ENCODE measurements at places on chromosomes 5 and 9.

- no peak for DNase-seq
Observed at GRCh38 chr9:35767458-35767857, 13.4 kb upstream of the MSMP start.

DNA sequence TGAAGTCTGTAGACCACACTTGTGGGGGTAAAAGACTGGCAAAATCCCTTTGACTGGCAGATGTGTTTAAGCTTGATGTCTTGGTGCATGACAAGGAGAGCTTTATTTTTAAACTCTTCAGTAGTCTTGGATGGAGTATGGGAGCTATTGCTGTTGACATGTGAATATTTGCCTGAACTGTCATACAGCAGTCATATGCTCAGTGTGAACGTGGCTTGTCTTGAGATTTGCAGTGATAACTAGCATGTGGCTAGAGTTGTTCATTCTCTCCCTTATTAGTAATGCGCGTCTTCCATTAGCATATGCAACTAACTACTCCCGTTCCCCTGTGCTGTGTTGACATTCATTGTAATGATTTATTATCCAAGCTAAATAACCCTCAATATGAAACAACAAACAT lies 523.6 kb upstream of the WWC1 start:
- DNase-seq, result no peak

DNA sequence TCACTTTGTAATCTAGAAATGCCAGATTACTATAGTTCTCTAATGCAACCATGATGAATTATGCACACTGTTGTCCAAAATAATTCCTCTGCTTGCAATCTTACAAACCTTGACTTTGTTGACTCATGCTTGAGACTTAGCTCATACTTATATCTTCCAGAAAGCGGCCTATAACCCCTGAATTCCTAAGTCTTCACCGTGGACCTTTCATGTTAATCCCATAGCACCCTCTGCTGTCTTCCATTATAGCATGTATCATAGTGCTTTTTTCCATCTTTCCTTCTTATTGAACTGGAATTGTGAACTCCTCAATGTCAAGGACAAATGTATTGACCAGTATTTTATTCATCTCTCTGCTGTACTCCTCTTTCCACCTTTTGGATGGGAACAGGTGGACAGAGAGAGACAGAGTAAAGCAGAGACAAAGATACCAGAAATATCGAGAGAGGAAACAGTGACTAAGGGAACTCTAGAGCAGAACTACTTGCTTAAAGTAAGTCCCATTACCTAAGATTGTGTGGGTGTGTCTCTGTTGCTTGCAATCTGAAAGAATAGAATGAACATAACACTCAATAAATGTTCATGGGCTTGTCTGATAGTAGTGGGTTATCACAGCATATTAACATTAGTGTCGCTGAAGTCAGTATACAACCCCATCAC lies 110.0 kb downstream of the LURAP1L start:
- DNase-seq, result peak; percentile 84

GRCh38 chr5:154520861-154521453 lies 42.9 kb upstream of the HAND1 start:
- peak; percentile 76 for DNase-seq

GRCh38 chr9:125376261-125377226 lies 114.9 kb downstream of the GAPVD1 start:
- DNase-seq, result no peak

- DNase-seq, result peak; percentile 65
Observed at GRCh38 chr9:116233160-116233530, 79.6 kb downstream of the PAPPA start.

DNA sequence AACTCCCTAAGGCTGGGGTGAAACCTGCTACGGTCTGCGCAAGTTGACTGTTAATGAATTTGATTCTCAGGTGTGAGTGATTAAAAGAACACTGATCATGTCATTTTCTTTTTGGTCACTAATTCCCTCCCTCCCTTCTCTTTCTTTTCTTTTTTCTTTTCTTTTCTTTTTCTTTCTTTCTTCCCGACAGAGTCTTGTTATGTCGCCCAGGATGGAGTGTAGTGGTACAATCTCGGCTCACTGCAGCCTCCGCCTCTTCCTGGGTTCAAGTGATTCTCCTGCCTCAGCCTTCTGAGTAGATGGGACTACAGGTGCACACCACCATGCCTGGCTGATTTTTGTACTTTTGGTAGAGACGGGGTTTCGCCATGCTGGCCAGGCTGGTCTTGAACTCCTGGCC lies 2.6 kb downstream of the ANXA1 start:
- no peak for DNase-seq

GRCh38 chr5:154757814-154758406 lies 2.7 kb downstream of the LARP1 start:
- peak; percentile 81 for DNase-seq

GRCh38 chr9:84241817-84242373 lies 98.7 kb downstream of the SLC28A3 start:
- DNase-seq, result no peak

- peak; percentile 17 for DNase-seq
Observed at GRCh38 chr9:134316449-134317160, 9.7 kb upstream of the RXRA start.

DNA sequence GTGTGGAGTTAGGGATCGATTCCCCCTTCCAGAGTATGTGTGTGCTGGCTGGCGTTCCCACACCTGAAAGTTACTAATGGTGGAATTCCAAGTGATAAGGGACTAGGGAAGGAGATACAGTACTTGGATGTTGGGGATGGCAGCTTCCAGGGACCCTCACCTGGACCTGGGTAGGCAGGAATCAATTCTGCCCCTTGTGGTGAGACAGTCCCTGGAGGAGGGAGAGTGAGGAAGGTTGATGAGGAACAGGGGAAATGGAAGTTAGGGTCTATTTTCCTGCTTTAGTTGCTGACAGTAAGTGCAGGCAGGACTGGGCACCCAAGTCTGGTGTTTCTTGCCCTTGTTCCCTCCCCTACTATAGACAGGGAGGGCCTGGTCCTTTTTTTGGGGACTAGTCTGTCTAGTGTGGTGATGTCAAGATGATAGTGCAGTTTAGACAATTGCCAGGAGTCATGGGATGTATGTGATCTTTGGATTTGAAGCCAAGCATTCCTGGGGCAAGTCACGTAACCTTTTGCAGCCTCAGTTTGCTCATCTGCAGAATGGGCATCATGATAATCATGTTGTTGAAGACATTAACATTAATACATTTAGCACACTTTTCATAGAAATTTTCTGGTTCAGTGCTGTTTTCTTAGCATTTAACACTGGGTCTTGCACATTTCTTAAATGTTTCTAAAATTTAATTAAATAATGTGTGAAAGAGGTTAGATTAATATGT lies 51.7 kb downstream of the DAB2IP start:
- DNase-seq, result no peak

GRCh38 chr5:36060420-36060887 lies 6.2 kb downstream of the UGT3A2 start:
- DNase-seq, result no peak

DNA sequence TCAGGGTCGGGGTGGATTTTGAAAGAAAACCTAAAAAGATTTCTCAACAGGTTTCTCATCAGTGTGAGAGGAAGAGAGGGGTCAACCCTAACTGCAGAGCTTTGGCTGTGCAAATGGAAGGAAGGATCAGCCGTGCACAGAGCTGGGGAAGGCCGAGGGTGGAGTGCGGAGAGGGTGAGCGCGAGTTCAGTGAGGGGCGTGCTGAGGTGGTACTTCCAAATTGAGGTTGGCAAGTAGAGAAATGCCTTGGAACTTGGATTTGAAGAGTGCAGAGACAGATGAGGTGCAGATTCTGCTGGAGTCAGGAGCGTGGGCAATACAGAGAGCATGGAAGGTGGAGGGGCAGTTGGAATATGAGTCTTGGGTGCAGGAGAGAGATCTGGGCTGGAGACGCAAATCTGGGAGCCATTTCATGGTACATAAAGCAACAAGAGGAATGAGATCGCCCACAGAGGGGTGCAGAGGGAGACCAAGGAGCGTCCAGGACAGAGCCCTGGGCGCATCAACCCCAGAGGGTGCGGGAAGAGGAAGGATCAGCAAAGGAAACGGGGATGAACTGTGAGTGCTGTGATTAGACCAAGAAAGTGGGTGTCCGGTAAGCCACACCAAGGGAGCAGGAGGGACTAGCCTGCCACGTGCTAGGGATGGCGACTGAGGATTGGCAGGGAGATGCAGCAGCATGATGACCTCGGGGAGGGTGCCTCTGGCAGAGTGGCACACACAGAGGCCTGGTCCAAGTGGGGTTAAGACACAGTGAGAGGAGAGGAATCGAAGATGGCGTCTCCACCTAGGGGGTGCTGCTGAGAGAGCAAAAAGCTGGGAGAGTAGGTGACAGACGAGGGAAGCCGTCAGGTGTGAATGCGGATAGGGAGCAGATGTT lies 105.8 kb downstream of the ADAMTS2 start:
- DNase-seq, result no peak

DNA sequence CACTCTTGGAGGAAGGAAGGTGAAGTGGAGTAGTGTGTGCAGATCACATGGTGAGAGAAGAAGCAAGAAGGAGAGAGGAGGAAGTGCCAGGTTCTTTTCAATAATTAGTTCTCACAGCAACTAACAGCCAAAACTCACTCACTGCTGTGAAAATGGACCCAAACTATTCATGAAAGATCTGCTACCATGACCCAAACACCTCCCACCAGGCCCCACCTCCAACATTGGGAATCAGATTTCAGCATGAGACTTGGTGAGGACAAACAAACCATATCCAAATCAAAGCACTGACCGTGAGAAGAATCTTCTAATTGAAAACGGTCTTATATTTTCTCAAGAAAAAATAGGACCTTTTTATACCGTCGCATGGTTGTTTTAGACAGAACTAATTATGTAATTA lies 468.7 kb upstream of the TYRP1 start:
- no peak for DNase-seq

- no peak for DNase-seq
Observed at GRCh38 chr5:35341189-35341588, 110.9 kb upstream of the PRLR start.

GRCh38 chr9:71897577-71897976 lies 13.4 kb downstream of the ABHD17B start:
- no peak for DNase-seq

DNA sequence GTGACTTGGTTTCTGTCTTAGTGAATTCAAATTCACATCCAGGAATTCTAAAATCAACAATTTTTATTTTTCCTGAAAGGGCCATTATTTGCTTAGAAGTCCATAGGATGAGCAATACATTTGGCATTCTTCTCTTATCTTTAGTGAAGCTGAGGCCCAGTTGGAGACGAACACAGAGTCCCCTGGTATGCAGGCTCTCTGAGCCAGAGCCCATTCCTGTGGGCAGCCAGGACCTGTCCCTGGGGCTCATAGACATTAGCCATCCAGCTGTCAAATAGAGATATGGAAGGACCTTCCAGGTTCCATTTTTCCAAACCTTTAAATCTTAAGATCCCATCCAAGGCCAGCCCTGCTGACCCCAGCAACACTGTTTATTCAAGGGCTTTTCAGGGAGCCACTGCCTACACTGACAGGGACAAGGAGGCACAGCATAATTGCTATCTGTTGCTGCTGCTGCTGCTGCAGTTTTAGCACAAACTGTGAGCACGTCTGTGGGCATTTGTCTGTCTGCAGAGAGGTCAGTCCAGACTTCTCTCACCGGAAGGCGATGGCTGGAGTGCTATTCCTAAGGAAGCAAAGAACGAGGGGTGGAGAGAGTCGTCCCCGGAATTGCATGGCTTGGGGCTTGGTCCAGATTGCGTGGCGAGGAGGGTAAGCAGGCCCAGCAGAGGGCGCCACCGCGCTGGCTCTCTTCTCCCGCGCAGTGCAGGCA lies 639.0 kb downstream of the CCDC171 start:
- DNase-seq, result peak; percentile 74

GRCh38 chr5:136246122-136246521 lies 53.2 kb upstream of the SMIM32 start:
- peak; percentile 27 for DNase-seq

- DNase-seq, result no peak
Observed at GRCh38 chr9:124024107-124024506, 12.5 kb downstream of the LHX2 start.

All from MCF 10A (cell line).